ENCODE measurements at places on chromosomes 5 and 9.

- DNase-seq = no peak
Measured at GRCh38 chr9:110115826-110116542, 92.0 kb downstream of the C9orf152 start.

GRCh38 chr5:52983731-52984636 lies 5.2 kb upstream of the ITGA2 start:
- no peak for DNase-seq

GRCh38 chr5:121628783-121629182 lies 222.9 kb upstream of the FTMT start:
- DNase-seq = no peak

- no peak for DNase-seq
Measured at GRCh38 chr5:96967400-96967799, 31.5 kb downstream of the LNPEP start.

GRCh38 chr5:149320791-149321330 lies 24.4 kb upstream of the GRPEL2 start:
- peak; percentile 90 for DNase-seq

GRCh38 chr5:142904416-142904815 lies 134.2 kb downstream of the ARHGAP26 start:
- peak; percentile 82 for DNase-seq

GRCh38 chr9:7055171-7055903 lies 297.6 kb downstream of the KDM4C start:
- no peak for DNase-seq

- no peak for DNase-seq
Measured at GRCh38 chr5:131593921-131594320, 41.1 kb downstream of the RAPGEF6 start.

- no peak for DNase-seq
Measured at GRCh38 chr5:103345461-103345860, 86.9 kb downstream of the MACIR start.

DNA sequence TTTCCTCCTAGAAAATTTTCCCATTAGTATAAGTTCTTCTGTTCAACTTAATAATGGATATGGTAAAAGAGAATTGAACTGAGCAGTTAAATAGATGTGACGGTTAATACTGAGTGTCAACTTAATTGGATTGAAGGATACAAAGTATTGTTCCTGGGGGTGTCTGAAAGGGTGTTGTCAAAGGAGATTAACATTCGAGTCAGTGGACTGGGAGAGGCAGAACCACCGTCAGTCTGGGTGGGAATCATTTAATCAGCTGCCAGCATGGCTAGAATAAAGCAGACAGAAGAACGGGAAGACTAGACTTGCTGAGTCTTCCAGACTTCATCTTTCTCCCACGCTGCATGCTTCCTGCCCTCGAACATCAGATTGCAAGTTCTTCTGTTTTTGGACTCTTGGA lies 689.6 kb upstream of the CDH10 start:
- no peak for DNase-seq

GRCh38 chr5:81212211-81212751 lies 20.8 kb upstream of the CKMT2 start:
- DNase-seq = no peak

GRCh38 chr9:89433826-89434225 lies 64.1 kb downstream of the SEMA4D start:
- DNase-seq = no peak

DNA sequence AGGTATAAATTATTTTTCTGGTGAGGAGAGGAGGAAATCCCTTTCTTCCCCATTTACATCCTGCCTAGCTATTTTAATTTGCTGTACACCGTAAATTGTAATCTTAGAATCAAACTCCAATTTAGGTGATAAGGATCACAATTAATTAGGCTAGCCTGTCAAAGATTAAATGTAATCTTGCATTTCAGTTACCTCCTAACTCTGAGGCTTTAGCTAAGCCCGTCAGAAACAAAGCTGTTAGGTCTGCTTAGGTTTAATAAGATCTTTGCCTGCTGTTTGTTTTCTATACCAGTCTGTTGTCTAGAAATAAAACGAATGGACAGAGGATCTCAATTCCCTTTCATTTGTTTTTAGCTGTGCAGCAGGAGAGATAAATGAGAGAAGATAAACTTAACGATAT lies 51.5 kb downstream of the PIK3R1 start:
- DNase-seq = no peak

- DNase-seq = no peak
Measured at GRCh38 chr5:151173711-151174611, 16.4 kb upstream of the ANXA6 start.

DNA sequence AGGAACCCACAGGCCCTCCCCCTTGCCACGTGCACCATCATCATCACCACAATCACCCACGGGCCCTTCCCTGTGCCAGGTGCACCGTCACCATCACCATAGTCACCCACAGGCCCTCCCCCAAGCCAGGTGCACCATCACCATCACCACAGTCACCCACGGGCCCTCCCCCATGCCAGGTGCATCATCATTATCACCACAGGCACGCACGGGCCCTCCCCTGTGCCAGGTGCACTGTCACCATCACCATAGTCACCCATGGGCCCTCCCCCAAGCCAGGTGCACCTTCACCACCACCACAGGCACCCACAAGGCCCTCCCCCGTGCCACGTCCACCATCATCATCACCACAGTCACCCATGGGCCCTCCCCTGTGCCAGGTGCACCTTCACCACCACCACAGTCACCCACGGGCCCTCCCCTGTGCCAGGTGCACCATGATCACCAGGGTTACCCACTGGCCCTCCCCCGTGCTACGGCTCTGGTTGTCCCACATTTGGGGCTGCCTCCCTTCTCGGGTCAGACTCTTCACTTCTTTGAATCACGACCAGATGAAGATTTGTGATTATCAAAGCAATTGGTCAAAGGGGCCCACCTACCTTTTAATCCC lies 69.1 kb upstream of the OLFM1 start:
- DNase-seq = no peak

Measured in RWPE2 (cell line).